T-helper 22 cell (primary cell): ENCODE measurements at places on chromosomes 4 and X.

GRCh38 chr4:185404031-185404430, 7.4 kb downstream of the ANKRD37 start:
- DNase-seq = no peak

- no peak for DNase-seq
Observed at GRCh38 chr4:82639971-82640370, 78.2 kb upstream of the TMEM150C start.

DNA sequence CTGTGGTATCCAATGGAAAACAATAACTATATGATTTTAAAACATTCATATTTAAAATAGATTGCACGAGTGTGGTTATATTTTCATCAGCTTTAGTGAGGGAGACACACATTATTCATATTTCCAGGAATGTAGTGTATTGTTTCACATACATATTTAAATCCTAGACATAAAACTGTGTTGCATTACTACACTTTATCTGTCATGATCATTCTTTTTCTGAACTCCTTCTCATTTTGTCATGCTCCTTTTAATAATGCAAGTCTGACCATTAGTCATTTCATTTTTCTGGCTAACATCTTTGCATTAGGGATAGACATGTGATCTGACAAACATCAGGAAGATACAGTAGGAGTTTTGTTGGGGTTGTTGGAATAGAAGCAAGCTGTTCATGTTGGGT, 1382.7 kb downstream of the PCDH7 start:
- DNase-seq = no peak

GRCh38 chrX:9884031-9884779, 83.0 kb upstream of the CLDN34 start:
- no peak for DNase-seq

DNA sequence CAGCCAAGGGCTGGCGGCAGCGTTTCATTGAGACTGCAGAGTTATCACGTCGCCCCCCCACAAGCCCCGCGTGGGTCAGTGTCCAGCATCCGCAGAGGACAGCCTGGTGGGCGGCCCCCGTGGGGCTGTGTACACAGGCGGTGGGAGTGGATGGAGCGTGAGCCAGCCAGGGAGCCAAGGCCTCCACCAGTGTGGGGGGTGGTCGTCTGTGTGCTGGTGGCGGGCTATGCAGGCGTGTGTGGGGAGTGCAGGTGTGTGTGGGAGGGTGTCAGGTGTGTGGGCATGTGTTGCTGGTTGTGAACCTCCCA, 56.5 kb upstream of the NKX1-1 start:
- DNase-seq = no peak
